NCI-H460 (cell line): ENCODE measurements at places on chromosomes 16 and 17.

DNA sequence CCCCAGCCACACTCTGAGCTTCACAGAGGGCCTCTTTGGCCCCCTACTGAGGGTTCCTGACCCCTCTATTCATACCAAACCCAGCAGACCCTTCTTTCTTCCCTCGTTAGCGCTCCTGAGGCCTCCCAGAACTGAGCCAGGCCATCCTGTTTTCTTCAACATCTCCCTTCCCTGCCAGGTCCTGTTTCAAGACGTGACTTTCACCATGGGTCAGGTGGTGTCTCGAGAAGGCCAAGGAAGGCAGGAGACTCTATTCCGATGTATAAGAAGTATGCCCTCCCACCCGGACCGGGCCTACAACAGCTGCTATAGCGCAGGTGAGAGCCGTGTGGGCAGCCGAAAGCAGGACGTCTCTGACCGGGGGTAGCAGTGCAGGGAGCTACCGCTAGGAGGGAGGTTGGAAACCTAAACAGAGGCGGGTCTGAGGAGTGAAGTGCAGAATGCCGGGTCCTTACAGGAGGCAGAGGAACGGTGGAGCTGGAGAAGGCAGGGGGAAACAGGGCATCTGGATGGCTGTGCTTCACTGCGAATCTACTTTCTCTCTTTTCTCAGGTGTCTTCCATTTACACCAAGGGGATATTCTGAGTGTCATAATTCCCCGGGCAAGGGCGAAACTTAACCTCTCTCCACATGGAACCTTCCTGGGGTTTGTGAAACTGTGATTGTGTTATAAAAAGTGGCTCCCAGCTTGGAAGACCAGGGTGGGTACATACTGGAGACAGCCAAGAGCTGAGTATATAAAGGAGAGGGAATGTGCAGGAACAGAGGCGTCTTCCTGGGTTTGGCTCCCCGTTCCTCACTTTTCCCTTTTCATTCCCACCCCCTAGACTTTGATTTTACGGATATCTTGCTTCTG is 1.3 kb upstream of the SENP3 start:
- peak; percentile 65 for DNase-seq

- no peak for DNase-seq
These were observed 7.5 kb downstream of the CFAP97D1 start for GRCh38 chr17:43787728-43788127.

GRCh38 chr17:58273453-58274104 is 7.2 kb downstream of the MPO start:
- no peak for DNase-seq

GRCh38 chr17:55444471-55445441 is 23.1 kb upstream of the MMD start:
- no peak for DNase-seq

DNA sequence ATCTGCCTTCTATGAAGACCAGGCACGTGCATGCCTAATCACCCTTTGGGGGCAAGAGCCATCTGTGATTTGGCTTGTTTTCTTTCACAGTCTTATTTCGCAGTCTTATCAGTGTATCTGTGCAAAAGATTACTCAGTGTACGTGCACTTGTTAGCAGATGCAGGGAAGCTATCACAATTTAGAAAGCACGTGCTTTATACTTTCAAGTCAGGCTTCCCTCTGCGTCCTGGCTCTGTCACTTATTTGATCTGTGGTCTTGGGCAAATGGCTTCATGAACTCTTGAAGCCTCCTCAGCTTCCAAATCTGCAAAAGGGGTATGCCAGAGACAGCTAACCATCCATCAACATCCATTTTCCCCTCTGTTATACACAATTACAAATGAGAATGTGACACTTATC is 246.4 kb downstream of the XYLT1 start:
- DNase-seq, result no peak

GRCh38 chr16:51877686-51878085 is 669.3 kb downstream of the TOX3 start:
- DNase-seq, result no peak

DNA sequence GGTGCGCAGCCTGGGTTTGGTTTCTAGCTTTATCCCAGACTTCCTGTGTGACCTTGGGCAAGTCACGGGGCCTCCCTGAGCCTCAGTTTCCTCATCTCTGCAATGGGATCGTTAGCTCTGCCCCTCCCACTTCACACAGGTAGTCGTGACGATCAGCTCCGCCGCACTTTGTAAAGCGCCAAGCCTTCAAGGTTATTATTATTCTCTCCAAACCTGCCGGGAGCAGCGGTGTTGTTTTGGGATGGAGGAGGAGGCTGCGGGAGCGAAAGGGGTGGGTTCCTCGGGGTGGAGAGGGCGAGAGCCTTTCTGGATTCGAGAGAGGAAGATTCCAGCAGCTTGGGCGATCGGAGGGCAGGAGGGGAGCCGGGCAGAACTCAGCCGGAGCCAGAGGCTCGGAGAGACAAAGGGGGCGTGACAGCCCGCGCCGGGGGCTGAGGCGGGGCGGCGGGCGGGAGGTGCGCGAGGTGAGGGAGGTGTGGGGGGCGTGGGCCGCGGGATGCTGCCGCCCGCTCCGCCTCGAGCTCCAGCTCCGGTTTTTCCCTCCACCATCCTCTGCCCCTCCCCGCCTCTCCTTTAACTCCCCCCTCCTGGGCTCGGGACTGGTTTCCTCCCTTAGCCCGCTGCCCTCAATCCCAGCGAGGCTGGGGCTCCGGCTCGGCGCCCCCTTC is at the start of gene EFNB3:
Gene EFNB3, plus strand, starts transcription at position 602 of the 668 bp plus-strand sequence. CDS start 397 bp downstream, outside the sequence.
- no peak for DNase-seq

- no peak for DNase-seq
These were observed 14.2 kb upstream of the MSI2 start for GRCh38 chr17:57242148-57242547.

DNA sequence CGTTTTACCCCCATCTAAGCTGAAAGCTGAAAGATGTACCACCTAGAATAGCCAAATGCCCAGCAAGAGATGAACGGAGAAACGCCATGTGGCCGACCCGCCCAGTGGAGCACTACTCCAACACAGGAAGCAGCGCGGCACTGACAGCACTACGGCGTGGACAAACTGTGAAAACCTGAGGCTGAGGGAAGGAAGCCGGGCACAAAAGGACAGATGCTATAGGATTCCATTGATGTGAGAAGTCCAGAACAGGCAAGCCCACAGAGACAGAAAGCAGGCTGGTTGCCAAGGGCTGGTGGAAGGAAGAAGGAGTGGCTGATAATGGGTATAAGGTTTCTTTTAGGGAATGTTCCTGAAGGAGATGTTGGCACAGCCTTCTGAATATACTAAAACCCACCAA is 29.4 kb upstream of the SLC38A8 start:
- DNase-seq, result no peak

GRCh38 chr16:85253084-85253941 is 141.0 kb upstream of the CIBAR2 start:
- DNase-seq, result peak; percentile 20

- no peak for DNase-seq
These were observed 32.8 kb upstream of the ETV4 start for GRCh38 chr17:43578699-43579565.

GRCh38 chr17:73722165-73722564 is 77.9 kb upstream of the SDK2 start:
- no peak for DNase-seq

DNA sequence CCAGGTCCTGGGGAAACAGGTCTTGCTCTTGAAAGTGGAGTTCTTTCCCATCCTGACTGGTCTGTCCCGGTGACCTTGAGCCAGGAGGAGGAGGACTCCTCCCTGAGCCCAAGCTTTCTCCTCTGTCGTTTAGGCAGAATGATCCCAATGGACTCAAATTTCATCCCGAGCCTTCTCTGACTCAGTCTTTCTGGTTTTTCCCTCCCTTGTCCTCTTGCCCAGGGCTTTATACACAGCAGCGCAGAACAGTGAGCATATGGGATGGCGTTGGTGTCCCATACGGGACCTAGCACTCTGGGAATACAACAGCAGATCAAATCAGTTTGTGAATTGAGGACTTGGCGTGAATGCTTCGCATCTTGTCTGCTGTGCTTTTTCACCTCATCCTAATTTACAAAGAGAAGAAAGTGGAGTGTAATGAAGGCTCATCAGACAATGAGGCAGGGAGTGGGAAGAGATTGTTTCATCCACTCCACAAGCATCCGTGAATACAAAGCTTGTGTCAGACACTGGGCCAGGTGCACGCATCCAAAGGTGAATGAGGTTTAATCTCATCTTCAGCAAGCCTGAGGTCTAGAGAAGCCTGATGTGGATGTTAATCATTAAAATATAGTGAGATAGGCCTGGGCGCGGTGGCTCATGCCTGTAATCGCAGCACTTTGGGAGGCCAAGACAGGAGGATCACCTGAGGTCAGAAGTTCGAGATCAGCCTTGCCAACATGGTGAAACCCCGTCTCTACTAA is 1.1 kb upstream of the XYLT1 start:
- no peak for DNase-seq

DNA sequence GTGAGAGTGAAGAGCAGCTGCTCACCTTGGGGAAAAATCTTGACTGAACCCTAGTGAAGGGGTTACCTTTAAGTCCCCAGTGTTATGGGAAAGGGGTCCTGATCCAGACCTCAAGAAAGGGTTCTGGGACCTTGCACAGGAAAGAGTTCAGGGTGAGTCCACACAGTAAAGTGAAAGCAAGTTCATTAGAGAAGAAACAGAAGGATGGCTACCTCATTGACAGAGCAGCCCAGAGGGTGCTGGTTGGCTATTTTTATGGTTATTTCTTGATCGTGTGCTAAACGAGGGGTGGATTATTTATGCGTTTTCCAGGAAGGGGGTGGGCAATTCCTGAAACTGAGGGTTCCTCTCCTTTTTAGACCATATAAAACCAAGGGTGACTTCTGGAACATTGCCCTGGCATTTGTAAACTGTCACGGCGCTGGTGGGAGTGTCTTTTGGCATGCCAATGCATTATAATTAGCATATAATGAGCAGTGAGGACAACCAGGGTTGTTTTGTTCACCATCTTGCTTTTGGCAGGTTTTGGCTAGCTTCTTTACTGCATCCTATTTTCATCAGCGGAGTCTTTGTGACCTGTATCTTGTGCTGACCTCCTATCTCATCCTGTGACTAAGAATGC is 58.4 kb downstream of the SMPD3 start:
- DNase-seq, result no peak

DNA sequence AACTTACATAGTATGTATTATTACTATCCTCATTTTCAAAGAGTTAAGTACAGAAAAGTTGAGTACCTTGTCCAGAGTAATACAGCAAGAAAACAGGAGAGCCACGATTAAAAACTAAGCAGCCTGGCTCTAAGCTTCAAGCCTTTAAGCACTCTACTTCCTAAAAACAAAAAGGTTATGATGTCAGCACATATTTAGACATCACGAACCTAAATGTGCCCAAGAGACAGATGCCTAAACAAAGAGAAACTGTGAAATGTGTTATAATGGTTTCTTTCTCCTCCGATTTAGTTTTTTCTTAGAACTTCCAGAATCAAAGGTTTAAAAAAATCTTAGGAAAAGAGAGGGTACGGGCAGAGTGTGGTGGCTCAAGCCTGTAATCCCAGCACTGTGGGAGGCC is 151.0 kb downstream of the VPS53 start:
- DNase-seq, result no peak

DNA sequence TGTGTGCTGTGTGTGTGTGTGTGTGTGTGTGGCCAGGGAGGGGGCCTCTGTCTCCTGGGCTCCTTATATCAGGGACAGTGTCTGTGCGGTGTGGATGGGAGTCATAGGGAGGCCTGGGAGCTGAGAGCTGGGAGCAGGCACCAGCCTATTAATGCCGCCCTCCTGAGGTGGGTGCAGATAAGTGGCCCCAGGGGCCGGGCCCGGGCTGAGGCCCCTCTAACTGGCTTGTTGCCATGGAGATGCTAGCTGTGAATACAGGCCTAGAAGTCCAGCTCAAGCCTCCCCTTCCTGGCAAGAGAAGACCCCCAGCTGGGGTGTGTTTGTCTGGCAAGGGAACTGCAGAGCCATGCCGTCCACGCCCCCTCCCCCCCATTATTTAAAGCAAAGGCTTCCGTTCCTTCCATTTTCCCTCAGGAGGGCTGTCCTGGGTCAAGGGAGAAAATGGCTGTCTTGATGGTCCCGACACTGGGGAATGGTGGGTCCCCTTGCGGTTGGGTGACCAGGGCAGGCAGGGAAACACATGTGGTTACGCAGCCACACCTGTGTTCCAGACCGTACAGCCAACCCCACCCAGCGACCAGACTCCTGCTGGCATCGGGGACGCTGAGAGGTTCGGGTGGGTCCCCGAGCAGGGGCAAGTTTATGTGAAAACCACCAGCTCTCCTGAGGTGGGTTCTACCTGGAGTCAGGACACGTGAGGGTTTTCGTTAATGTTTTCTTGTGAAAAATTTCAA is 141.1 kb downstream of the MRM1 start:
- DNase-seq, result no peak

DNA sequence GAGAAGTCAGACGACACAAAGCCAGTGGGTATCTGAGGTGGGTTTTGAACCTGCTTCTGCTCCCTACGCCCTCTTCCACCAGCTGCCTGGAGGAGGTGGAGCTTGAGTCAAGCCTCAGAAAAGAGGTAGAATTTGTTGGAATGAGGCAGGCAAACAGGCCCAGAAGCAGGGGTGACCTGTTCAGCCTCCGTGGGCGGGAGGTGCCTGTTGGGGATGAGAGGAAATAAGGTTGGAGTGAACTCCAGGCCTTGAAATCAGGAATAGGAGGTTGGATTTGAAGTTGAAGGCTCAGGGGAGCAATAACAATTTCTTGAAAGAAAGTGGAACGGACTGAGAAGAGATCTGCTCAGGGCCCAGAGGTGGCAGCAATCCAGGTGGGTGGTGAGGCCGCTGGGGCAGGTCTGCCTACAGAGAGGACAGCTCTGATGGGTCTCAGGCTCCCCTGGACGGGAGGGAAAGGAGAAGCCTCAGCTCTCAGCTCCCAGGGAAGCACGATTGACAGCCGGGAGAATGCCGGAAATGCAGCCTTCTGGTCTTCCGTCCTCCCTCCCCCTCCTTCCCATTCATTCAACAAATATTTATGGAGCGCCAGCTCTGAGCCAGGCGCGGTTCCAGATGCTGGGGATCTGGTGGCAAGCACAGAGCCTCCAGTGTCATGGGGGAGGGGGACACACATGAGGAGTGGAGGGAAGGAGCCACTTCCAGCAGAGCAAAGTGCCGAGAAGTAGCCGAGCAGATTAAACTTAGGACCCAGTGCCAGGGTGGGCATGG is 61.9 kb upstream of the CIBAR2 start:
- peak; percentile 42 for DNase-seq

- DNase-seq, result no peak
These were observed 8.6 kb upstream of the VAC14 start for GRCh38 chr16:70809392-70810060.

DNA sequence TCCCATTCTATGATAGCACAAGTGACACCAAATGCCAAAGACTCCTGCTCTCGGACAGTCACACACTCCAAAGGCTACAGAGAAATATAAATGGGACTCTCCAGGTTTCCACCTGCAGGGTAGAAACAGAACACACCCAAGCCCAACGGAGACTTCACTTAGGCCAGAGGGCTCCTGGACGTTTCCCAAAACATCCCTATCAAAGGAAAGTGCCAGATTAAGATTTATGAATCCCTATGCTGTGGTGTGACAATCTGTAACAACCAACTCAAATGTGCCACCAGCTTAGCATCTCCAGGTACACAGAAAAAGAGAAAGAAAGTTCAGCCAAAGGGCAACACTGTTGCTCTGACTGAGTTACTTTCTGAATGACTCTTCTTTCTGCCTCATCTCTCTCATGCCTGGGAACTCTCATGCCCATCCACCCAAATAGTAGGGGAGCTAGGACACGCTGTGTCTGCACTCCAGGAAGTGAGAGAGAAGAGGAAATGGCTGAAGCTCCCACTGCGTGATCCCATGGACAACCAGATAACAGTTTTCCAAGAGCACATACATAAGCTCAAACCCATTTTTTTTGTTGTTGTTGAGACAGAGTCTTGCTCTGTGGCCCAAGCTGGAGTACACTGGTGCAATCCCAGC is 49.7 kb downstream of the SMG6 start:
- DNase-seq, result no peak

- no peak for DNase-seq
These were observed 77.5 kb downstream of the MRTFB start for GRCh38 chr16:14148569-14148968.
